ENCODE measurements at places on chromosomes 4 and X. TPM values are rescaled to one million over a fixed set of nuclear protein-coding genes. Genes with fewer than 3 reads are reported as not detected.

SPACA5 gene
- total RNA-seq = not detected

ADH1C gene
- not detected for total RNA-seq

EFHC2 gene
- total RNA-seq = 3.1 TPM

TMPRSS11D gene
- not detected for total RNA-seq

PUDP gene
- 11.6 TPM for total RNA-seq

RAP1GDS1 gene
- 180 TPM for total RNA-seq

CDKL2 gene
- 53.2 TPM for total RNA-seq

RAB41 gene
- total RNA-seq = not detected

GPR34 gene
- total RNA-seq = 5.6 TPM

PDLIM3 gene
- 22.5 TPM for total RNA-seq

PCDH10 gene
- total RNA-seq = 45.4 TPM

FTSJ1 gene
- 45.7 TPM for total RNA-seq

GLOD5 gene
- not detected for total RNA-seq

PABPC5 gene
- total RNA-seq = 8.1 TPM

SAGE1 gene
- total RNA-seq = not detected

SNCA gene
- 69.5 TPM for total RNA-seq

CFAP299 gene
- 1.9 TPM for total RNA-seq

KCNIP4 gene
- 12.5 TPM for total RNA-seq

FANCB gene
- total RNA-seq = 11.6 TPM

MID1 gene
- 38.8 TPM for total RNA-seq

XG gene
- not detected for total RNA-seq

USP51 gene
- 4.7 TPM for total RNA-seq

CD38 gene
- total RNA-seq = 9.1 TPM

PGAM4 gene
- total RNA-seq = not detected

COL25A1 gene
- total RNA-seq = 16.9 TPM

MSX1 gene
- 0.63 TPM for total RNA-seq

SULT1B1 gene
- 0.31 TPM for total RNA-seq

MAGEC2 gene
- not detected for total RNA-seq

DRP2 gene
- 8.5 TPM for total RNA-seq

ADH7 gene
- not detected for total RNA-seq

COL4A5 gene
- 30.4 TPM for total RNA-seq

MAOA gene
- 7.8 TPM for total RNA-seq

F8A3 gene
- 1.9 TPM for total RNA-seq

DNAJB14 gene
- total RNA-seq = 82.9 TPM

UCP1 gene
- total RNA-seq = not detected

OPN1MW gene
- total RNA-seq = not detected

GAGE12H gene
- not detected for total RNA-seq

SSX2 gene
- total RNA-seq = not detected

S100P gene
- 0.31 TPM for total RNA-seq

DMRTC1B gene
- total RNA-seq = 0.94 TPM

MAGEB10 gene
- total RNA-seq = not detected

P2RY10 gene
- not detected for total RNA-seq

GABRB1 gene
- total RNA-seq = 139 TPM

ARHGAP6 gene
- 1.3 TPM for total RNA-seq

NPY2R gene
- 1.3 TPM for total RNA-seq

SLIT2 gene
- total RNA-seq = 17.2 TPM

CXCL10 gene
- not detected for total RNA-seq

PDZD11 gene
- total RNA-seq = 30.0 TPM

PPP3CA gene
- total RNA-seq = 103 TPM

STARD8 gene
- 2.2 TPM for total RNA-seq

SYP gene
- total RNA-seq = 121 TPM

F8A1 gene
- total RNA-seq = 5.6 TPM

CD99 gene
- total RNA-seq = 20.0 TPM
